Stimulated activated CD4-positive, alpha-beta T cell treated with anti-CD3 and anti-CD28 coated beads, TNF-alpha, amount 100 ng/mL, for 1 hour (primary cell): ENCODE measurements at places on chromosomes 3 and 15.

- no peak for DNase-seq
Observed at GRCh38 chr3:73470860-73471259, 153.9 kb downstream of the PDZRN3 start.

GRCh38 chr3:21520106-21520963 is 230.7 kb downstream of the ZNF385D start:
- DNase-seq, result no peak

- no peak for DNase-seq
Observed at GRCh38 chr15:40055576-40056293, 16.8 kb upstream of the SRP14 start.

GRCh38 chr15:39580485-39581241 is at the start of gene THBS1:
THBS1 (plus strand) TSS chr15:39581079; CDS start chr15:39581858, 779 bp downstream.
- DNase-seq, result peak; percentile 25

DNA sequence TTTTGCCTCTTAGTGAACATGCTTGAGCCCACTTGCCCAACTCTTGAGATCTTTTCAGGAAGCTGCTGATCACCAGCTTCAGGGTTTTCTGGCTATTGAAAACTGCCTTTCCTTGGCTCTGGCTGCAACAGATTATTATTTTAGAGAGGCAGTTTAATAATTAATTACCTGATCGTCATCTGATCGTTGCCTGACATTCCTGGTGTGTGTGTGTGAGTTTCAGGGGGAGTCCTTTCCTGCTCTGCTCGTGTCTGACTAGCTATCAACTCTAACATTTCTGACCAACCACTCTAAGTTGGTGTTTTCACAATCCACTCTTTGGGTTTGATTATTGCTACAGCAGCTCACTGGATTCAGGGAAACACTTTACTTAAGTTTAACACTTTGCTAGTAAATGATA is 84.3 kb upstream of the SPATA16 start:
- no peak for DNase-seq

DNA sequence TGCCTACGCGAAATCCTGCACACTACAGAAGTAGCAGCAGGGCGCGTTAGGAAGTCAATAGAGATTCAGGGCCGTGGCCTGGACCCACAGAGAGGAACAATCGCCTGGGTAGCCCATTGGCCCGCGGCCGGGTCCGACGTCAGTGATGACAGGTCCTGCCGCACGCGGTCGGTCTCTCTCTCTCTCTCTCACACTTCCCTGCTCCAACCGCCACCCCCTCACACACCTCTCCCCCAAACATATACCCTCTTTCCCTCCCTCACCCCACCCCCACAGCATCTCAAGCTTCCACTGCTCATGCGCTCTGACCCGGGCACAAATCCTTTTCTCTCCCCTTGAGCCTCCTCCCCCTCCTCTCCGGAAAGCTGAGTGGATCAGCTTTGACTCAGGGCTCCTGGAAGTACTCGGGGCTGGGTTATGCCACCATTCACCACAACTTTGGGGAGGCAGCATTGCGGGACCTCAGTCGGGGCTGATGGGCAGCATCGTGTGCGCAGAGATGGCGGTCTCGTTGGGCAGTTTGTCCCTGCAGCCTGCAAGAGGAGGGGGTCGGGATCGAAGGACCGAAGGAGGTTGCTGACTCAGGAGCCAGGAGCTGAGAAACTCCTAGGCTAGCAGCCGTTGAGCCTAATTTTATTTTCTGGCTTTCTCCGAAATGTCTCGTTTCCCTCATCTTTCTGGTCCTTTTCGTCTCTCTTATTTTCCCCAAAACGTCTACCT is 9.0 kb downstream of the ZIC4 start:
- DNase-seq, result no peak

- no peak for DNase-seq
Observed at GRCh38 chr3:114179575-114179974, 723 bp upstream of the DRD3 start.
